Fibroblast of skin of right quadriceps (primary cell): ENCODE measurements at places on chromosomes 2 and 18.

GRCh38 chr2:231634412-231634811, 41.7 kb downstream of the TEX44 start:
- DNase-seq: no peak

GRCh38 chr18:79006106-79006795, 26.6 kb downstream of the SALL3 start:
- DNase-seq: no peak

DNA sequence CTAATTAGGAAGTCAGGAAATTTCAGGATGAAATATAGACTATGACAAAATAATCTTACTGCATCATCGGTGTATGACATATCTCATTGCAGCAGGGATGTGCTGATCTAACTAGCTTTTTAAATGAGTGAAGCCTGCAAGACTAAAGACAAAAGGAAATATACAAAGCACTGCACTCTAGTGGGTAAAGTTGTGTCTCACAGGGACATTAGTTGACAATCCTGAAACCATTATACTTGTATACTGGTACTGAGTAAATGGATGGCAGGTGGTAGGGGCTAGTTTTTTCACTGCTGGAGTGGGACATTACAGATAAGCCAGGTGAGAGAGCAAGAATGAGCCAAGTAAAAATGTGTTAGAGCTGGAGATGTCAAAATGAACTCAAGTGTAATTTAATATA, 317.5 kb upstream of the RAB6C start:
- DNase-seq: no peak

GRCh38 chr2:131584940-131585339, 57.3 kb downstream of the CCDC74A start:
- no peak for DNase-seq

- no peak for DNase-seq
Observed at GRCh38 chr2:42013409-42013808, 34.4 kb upstream of the PKDCC start.

DNA sequence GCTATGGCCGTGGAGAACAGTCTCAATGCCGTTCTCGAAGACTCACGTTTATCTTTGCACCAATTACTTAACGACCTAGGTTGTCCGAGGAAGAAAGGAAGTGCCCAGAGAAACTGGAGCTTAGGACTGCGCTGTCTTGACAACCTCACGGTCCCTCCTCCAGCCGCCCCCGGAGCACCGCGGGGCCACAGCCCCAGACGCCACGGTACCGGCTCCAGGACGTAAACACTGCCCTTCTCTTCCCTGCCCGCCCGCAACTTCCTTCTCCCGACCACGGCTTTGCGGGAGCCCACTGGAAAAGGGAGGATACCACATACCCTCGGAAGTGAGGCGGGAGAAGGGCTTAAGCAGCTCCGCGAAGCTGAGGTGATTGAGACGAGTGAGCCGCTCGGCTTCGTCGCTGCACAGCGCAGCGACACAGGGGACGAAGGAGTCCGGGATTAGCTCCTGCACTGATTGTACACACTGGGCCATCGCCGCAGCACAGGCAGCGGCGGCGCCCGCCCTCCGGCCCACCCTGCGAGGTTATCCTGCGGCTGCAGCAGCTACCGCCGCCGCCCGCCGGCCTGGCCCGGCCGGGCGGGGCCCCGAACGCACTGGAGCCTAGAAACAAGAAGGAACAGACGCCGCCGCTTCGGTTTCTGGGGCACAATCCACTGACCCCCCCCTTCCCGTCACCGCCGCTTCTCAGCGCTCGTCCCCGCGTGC, 483 bp downstream of the TRAPPC8 start:
- peak; percentile 15 for DNase-seq

DNA sequence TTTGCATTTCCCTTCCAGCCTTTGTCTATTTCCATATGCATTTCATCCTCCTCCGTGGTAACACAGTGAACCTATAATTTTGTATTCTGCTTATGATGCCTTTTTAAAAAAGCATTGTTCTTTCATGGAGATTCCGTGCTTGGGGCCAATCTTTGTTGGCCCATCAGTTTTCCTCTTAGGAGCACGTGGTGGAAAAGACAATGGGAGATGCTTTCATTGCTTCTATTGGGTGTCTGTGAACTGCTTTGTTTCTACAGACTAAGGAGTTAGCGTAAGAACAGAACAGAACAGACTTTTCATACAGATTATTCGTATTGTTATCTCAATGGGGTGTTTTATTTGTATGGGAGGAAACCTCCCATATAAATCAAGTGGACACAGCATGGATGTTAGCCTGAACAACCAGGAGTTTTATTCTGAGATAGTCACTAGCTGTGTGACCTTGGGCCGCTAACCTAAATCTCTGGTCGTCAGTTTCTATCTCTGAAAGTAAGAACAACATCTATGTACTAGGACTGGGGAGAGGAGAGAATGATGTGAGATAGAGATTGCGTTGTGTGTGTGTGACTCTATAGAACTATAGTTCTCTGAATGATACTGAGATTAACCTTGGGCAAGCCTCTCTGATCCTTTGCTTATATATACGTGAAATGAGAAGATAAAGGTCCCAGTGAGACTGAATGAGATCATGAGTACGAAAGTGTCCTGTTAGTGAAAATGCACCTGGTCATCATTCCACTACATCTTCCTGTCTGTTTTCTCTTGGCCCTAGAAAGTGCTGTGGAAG, 22.9 kb upstream of the YWHAQ start:
- DNase-seq: no peak

DNA sequence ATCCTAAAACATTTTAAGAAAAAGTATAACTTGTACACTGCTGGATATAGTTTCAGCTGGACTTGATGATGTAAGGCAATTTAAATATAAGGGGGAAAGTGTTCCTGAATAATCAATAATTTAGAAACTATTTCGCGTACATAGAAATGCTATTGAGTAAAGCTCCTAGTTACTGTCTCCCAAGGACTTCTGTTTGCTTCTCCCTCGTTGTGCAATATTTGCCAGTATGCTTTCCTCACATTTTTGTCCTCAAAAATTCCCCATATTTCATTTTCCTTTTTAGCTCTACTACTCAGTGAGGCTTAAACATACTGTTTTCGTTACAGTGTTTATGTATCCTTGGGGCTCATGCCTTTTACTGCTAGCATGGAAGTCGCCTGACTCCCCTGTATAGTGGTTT, 36.9 kb downstream of the ATP9B start:
- no peak for DNase-seq

GRCh38 chr2:15492773-15493325, 68.3 kb downstream of the NBAS start:
- no peak for DNase-seq

DNA sequence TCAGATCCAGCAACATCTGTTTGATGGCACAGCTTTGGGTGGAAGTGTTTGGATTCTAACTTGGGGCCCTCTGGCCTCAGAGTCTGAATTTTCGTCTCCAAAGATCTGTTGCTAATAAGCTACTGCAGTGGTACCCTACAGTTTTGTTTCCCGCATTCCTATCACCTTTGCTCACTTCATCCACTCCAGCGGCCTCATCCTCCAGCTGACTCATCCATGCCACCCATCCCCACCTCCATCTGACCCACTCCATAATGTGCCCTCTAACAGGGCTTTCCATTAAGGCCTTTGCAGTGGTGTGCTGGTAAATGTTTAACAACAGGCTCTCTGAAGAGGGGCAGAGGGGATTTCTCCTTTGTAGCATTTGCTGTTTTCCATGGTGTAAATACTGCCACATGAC, 225.5 kb downstream of the TGIF1 start:
- DNase-seq: peak; percentile 34

GRCh38 chr2:121818546-121818945, 63.1 kb downstream of the TSN start:
- DNase-seq: no peak

- DNase-seq: no peak
Observed at GRCh38 chr2:46720592-46721185, 194.9 kb downstream of the MCFD2 start.

DNA sequence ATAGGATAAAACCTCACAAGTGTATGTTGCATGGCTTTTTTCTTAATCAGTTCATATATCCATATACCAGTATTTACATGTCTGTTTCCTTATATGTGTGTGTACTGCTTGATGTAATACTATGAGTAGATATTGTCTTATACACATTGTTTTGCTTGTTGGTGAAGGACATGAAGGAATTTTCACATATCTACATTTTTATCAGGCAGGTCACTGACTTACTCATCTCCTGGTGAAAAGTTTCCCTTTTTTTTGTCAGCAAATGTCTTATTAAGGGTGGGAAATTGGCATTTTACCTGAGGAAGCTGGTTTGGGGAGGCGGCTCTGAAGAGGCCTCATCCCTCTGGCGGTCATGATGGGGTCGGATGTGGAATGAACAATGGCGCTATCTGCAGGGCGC, 61.4 kb upstream of the LYPD1 start:
- DNase-seq: peak; percentile 25

DNA sequence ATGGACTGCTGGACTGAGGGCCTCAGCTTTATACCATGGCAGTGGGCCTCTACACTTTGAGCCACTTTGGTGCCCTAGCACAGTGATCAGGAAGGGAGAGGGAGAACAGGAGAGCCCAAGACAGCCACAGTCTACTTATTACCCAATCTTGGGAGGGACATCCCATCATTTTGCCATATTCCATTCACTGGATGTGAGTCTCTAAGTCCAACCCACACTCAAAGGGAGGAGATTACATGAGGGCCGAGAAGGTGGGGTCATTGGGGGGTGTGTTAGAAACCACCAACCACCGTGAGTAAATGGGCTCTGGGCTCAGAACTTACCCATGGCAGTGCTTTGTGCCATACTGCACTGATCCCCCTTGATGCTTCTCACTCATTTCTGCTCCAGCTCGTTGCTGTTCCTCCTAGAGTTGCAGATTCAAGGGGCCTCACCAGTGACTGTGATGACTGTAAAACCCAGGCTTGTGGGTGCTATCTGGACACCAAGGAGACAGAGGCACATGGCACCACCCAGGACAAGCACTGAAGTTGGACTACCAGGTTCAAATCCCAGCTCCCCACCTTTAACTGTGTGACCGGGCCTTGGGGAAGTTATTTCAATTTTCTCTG, 97.6 kb upstream of the RAB6C start:
- DNase-seq: no peak

- no peak for DNase-seq
Observed at GRCh38 chr2:14891546-14891945, 259.0 kb downstream of the LRATD1 start.

- peak; percentile 23 for DNase-seq
Observed at GRCh38 chr2:63023444-63023843, 27.2 kb upstream of the OTX1 start.

- no peak for DNase-seq
Observed at GRCh38 chr2:134362740-134363139, 108.9 kb downstream of the MGAT5 start.

- no peak for DNase-seq
Observed at GRCh38 chr2:46148369-46148736, 148.9 kb upstream of the EPAS1 start.

DNA sequence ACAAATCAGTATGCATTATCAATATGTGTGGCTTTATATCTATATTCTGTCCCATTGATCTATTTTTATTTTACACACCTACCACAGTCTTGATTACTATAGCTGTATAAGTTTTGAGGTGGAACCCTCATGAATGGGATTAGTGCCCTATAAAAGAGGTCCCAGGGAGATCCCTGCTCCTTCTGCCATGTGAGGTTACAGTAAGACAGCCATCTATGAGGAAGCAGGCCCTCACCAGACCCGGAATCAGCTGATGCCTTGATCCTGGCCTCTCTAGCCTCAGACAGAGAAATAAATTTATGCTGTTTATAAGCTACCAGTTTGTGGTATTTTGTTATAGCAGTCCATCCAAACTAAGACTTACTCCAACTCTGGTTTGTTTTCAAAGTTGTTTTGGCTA, 54.9 kb downstream of the HNRNPLL start:
- no peak for DNase-seq

DNA sequence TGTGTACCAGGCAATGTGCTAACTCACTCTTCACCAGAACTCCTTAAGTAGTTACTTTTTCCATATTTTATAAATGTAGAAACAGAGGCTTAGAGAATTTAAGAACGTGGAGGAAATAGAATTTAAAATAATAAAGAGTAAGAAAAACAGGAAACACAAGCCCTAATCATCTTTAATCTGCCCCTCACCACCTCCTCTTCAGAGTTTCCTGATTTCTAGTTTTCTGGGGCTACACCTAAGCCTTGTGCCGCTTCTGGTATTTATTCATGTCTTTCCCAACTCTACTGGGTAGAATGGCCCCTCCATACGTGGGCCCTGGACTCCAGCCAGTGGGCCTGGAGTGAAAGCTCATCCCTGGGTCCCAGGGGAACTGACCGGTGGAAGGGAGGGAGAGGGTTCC, 85.4 kb downstream of the RTN4 start:
- no peak for DNase-seq
